ENCODE measurements at places on chromosomes 16 and 17.

DNA sequence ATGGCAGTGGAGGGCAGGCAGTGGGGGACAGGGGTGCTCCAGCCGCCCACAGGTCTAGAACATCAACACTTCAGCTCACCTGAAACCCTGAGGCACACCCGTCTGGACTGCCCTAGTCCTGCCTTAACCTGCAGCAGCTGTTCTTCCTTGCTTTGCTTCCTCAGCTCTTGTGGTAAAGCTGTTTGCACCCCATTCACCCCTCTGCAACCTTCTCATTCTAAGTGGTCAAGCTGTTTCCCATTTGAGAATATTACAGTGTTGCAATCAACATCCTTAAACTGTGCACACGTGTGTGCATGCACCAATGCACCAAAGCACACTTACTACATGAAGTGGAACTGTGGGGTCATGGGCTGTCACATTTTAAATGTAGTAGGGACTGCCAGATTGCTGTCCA, 32.4 kb downstream of the SCNN1B start:
- DNase-seq, result no peak

- DNase-seq, result no peak
These were observed 555.4 kb upstream of the EEF2KMT start for GRCh38 chr16:5653041-5653440.

- no peak for DNase-seq
These were observed 42.1 kb downstream of the IKZF3 start for GRCh38 chr17:39822051-39822451.

DNA sequence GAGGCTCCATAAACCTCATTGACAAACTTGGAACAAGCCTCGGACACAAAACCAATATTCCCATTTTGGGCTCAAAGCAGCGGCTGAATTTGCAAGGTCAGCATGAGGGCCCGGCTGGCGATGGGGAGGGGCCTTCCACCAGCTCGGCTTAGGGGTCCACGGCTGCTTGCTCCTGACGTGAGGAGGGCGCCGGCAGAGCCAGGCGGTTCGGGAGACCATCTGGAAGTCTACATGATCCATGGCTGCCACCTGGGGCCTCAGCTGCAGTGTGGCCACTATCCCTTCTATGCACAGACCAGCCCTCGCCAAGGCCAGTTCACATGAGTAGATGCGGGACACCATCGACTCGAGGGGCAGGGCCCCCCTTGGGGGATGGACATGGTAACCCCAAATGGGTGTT, 39.1 kb downstream of the NDEL1 start:
- no peak for DNase-seq

DNA sequence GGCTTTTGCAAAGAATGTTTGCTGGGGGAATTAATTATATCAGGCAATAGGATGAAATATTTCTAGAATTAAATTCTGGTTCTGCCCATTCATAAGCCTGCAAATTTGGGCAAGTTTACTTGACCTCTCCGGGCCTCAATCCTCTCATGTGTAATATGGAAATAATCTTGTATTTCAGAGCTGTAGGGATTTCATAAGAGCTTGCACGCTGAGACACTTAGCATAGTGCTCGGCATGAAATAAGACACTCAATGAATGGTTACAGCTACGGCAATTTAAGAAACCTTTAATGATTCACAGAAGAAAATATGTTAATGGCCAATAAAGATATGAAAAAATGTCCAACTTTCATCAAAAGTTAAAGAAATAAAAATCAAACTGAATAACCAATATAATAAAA, 40.6 kb upstream of the PITPNM3 start:
- DNase-seq, result no peak

- DNase-seq, result no peak
These were observed 19.3 kb upstream of the SLC35G3 start for GRCh38 chr17:35213412-35213940.

Measured in choroid plexus epithelial cell (primary cell).